ENCODE measurements at places on chromosomes 7 and 10.

GRCh38 chr10:113423981-113424721 lies 128.7 kb upstream of the HABP2 start:
- DNase-seq, result no peak

GRCh38 chr10:119310806-119311205 lies 103.4 kb downstream of the GRK5 start:
- DNase-seq, result no peak

DNA sequence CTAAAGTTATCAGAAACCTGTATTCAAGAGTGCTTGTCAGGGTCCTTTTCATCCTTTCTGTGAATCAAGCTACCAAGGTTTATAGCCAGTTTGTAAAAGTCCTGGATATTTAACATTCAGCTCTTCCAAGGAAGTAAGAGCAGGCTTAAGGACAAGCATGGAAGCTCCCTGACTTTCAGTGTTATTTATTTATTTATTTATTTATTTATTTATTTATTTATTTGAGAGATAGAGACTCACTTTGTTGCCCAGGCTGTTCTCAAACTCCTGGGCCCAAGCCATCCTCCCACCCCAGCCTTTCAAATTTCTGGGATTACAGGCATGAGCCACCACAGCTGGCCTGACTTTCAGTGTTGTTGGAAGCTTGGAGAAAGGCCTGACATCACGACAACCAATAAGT lies 44.4 kb upstream of the RELN start:
- no peak for DNase-seq

GRCh38 chr10:29057822-29058331 lies 231.0 kb upstream of the LYZL1 start:
- DNase-seq, result no peak

DNA sequence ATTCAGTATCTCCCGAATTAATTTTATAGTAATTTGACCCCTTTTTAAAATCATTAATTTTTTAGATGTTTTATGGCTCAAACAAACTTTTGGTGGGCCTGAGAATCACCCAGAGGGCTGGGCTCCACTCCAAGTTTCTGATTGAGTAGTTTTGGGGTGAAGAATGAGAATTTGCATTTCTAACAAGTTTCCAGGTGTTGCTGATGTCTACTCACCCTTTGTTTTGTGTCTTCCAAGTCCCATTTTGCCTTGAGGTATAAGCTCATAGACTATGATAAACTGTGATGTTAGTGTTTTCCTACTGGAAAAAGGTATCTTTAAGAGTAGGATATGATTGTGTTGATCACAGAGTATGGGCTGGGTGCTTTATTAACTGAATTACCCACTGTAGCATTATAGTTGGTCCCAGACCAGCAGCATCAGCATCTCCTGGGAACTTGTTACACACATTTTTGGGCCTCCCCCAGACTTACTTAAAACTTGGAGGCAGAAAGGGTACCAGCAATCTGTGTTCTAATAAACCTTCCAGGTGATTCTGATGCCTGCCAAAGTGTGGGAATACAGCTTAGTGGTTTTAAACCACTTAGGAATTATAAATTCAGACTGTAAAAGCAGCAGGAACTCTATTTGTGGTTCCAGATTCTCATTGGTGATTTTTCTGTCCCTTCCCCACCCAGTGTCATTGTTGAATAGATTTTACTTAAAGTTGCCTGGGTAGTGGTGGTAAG lies 19.1 kb downstream of the ZNRF2 start:
- DNase-seq, result no peak

- peak; percentile 25 for DNase-seq
These were observed 94.7 kb upstream of the EFCAB10 start for GRCh38 chr7:105675934-105676371.

GRCh38 chr10:52918714-52919305 lies 146.2 kb upstream of the MBL2 start:
- no peak for DNase-seq

DNA sequence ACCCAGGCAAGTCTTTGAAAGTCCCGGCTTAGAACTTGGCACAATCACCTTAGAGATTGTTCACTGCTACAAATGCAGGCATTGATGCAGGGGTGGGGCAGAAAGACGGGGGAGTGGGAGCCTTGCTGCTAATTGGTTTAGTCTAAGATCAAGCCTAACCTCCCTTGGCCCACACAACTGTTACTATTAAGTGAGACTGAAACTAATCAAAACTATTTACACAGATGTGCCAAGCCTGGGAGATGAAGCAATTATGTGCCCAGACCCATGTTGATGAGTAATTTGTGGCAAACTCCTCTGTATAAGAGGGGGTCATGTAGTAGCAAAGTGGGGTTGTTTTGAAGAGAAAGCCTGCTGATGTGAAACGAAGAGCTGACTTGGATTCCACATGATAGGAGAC lies 178.2 kb upstream of the ITGB1 start:
- no peak for DNase-seq

DNA sequence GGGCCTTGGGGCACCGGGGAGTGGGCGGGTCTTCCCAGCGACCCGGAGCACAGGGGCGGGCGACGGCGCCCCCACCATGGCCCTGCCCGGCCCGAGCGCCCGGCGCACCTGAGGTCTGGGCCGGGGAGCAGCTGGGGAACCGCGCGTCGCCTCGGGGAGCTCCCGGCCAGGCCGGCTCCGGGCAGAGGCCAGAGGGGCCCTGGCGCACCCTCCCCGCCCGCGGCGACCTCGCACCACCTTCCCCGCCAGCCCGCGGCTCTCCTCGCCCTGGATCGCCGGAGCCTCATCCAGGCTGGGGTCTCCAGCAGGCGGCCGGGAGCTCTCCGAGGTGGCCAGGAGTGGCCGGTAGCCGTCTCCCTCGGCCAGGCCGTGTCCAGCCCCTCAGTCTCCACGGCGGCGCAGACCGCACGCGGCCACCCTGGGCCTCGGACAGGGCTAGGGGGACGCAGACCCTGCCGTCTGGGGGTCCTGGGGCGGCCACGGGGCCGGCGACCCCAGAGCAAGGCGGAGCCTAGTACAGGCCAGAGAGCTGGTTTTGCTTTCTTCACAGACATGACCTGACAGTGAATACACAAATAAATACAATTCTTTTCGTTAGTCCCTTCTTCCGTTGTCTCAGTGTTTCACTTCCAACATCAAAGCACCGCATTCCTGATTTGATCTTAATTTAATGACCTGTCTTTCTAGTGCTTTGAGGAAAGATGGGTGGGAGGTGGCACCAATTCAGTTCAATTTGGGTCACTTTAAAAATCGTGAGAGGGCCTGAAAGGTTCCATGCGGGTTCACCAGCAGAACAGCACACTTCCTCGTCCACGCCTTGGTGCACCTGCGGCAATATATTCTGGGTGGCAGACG lies 356.9 kb downstream of the DNAJB6 start:
- DNase-seq, result no peak

GRCh38 chr10:3838460-3839437 lies 53.7 kb upstream of the KLF6 start:
- no peak for DNase-seq

GRCh38 chr7:141268614-141269013 lies 194.8 kb downstream of the TMEM178B start:
- no peak for DNase-seq

GRCh38 chr7:98669329-98670000 lies 52.4 kb downstream of the NPTX2 start:
- no peak for DNase-seq

Data from activated naive CD4-positive, alpha-beta T cell (primary cell).